Spinal cord (tissue), 10 donors: ENCODE measurements at places on chromosomes 12 and 14. TPM values are rescaled to one million over a fixed set of nuclear protein-coding genes. Genes with fewer than 3 reads are reported as not detected.

Gene DNAJC22
- 2.4 TPM for polyA plus RNA-seq

Gene CTDSP2
- polyA plus RNA-seq: 101 TPM

Gene B4GALNT1
- 45.7 TPM for polyA plus RNA-seq

Gene DTX1
- polyA plus RNA-seq: 73.3 TPM

Gene CABP1
- 30.2 TPM for polyA plus RNA-seq

Gene TIGAR
- 14.8 TPM for polyA plus RNA-seq
